Activated T-cell treated with anti-CD3 and anti-CD28 coated beads for 4 hours (primary cell): ENCODE measurements at places on chromosomes 6 and 20.

GRCh38 chr6:14799928-14800327, 445.9 kb upstream of the JARID2 start:
- DNase-seq = no peak

DNA sequence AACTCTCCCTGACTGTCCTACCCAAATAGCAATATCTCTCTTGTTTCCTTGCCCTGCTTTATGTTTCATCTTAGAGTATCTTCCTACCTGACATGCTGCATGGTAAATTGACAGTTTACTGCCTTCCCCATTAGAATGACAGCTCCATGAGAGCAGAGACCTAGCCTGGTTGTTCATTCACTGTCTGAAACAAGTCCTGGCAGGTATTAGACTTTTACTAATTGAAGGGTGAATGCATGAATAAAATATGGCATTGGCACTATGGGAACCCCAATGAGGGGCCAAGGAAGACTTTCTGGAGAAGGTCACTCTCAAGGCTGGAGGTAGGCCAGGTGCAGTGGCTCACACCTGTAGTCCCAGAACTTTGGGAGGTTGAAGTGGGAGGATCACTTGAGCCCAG, 3.8 kb upstream of the CITED2 start:
- no peak for DNase-seq

- DNase-seq = no peak
Measured at GRCh38 chr6:168439794-168440450, 1.1 kb upstream of the SMOC2 start.

GRCh38 chr20:25284131-25284601, 36.3 kb downstream of the PYGB start:
- no peak for DNase-seq

GRCh38 chr20:49631061-49631716, 63.3 kb upstream of the PTGIS start:
- no peak for DNase-seq

DNA sequence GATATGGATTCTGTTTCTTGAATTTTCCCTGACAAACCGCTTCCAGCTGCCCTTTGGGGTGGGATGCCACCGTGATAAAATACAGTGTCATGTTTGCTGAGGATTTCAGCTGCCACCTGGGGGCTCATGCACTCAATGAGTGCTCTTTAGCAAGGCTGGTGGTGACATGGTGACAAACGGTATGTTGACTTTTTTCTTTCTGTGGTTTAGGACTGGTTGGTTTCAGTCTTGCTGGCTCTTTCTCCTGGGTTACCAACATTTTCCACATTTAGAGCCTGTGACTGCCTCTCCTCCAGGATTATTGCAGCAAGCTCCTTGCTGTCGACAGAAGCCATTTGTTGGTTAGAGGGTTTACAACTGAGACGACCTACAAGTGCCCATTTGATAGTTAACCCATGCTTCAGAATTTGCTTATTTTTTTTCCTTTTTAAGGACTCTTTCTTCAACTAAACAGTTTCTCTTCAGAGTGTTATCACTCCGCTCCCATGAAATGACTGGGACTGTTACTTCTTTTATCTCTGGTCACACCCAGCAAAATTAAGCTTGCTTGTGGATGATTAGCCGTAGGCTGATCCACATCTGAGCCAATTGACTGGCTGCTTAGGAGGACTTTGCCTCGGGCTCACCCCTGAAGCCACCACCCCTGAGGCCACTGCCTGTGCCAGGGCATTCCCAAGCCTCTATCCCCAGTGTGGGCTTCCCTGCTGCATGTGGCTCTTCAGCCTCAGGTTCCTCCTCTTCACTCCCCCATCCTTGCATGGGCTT, 48.4 kb upstream of the CDYL start:
- no peak for DNase-seq

DNA sequence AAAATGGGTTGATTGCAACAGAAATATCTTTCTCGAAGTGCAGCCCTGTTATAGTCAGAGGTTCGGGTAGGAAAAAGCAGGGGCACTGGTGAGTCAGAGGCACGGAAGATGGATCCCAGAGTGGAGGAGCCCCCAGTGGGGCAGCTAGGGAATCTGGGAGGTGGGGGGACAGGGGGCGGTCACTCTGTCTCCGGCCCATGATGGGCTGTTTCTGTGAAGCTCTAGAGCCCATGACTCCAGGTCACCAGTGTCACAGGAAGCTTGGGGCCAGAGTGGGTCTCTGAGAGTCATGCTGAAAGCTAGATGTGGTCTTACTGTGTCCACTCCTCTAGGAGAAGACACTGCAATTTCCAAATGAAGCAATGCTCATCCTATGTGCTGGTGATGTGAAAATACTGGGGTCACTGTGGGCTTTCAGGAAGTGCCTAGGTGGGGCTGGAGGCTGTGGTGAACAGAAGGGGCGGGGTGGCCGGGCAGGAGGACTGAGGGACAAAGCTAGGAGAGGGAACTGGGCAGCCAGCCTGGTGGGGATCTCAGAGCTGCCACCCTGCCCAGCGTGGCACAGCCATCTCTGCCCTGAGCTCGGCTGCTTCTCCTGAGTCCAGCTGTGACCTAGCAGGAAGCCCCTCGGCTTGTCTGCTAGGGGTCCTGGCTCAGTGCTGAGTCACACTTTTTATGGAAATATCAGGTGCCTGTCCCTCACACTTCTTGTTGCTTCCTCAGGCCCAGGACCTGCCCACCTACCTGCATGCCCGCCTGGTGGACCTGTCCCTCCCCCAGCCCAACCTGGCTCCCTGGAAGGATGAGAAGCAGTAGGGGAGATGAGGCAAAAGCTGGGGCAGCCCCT, 54.2 kb downstream of the IRF4 start:
- no peak for DNase-seq
